PC-9 (cell line): ENCODE measurements at places on chromosomes 11 and 22. TPM values are rescaled to one million over a fixed set of nuclear protein-coding genes. Genes with fewer than 3 reads are reported as not detected.

ARHGAP20 gene
- not detected in 2 replicates for total RNA-seq

MPST gene
- 75.9 and 109 TPM in 2 replicates for total RNA-seq

LRRN4CL gene
- total RNA-seq: 1.0 and 1.3 TPM in 2 replicates

CYP2D6 gene
- 6.7 TPM in 2 replicates for total RNA-seq

CASP4 gene
- total RNA-seq: 57.5 and 82.2 TPM in 2 replicates

PPFIA1 gene
- 81.1 and 86.8 TPM in 2 replicates for total RNA-seq

DGAT2 gene
- total RNA-seq: 6.5 and 7.1 TPM in 2 replicates

SPA17 gene
- total RNA-seq: 6.1 and 15.7 TPM in 2 replicates

VSIG2 gene
- 12.4 and 13.6 TPM in 2 replicates for total RNA-seq

RPS19BP1 gene
- 60.7 and 94.3 TPM in 2 replicates for total RNA-seq

CDC42EP1 gene
- total RNA-seq: 94.0 and 110 TPM in 2 replicates

MUC2 gene
- total RNA-seq: 0.03 and 0.04 TPM in 2 replicates

GLYATL1 gene
- not detected in 2 replicates for total RNA-seq

PDE2A gene
- total RNA-seq: 9.6 and 12.0 TPM in 2 replicates

GRIK4 gene
- total RNA-seq: not detected in 2 replicates

CCDC116 gene
- 0.33 and 0.63 TPM in 2 replicates for total RNA-seq

WBP2NL gene
- 7.1 and 12.2 TPM in 2 replicates for total RNA-seq

MS4A7 gene
- not detected in 2 replicates for total RNA-seq

LTO1 gene
- total RNA-seq: 41.1 and 50.3 TPM in 2 replicates

CRYBB3 gene
- 0.85 and 2.1 TPM in 2 replicates for total RNA-seq

CD3E gene
- total RNA-seq: not detected in 2 replicates
